CD4-positive, alpha-beta T cell treated with Interleukin-2 at 100 ng/mL for 4 hours (primary cell): ENCODE measurements at places on chromosomes 1 and 21.

GRCh38 chr1:192809307-192810252 is 741 bp downstream of the RGS2 start:
- DNase-seq = peak; percentile 59

DNA sequence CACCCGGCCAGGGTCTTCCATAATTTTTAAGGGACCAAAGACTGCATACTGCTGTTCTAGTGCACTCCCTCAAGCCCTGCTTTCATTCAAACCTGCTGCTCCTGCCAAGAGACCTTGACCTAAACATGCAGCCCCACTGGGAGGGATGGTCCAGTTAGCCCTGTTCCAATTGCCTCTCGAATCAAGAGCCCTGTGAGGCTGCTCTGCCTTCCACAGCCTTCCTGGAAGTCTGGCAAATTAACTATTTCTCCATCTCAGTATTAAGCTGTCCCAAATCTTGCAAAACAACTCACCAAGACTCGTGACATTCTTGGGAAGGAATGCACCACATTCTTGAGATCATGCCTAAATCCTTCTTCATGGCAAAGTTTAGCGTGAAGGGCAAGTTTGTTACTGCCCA is 231.3 kb downstream of the C1orf94 start:
- DNase-seq = no peak

DNA sequence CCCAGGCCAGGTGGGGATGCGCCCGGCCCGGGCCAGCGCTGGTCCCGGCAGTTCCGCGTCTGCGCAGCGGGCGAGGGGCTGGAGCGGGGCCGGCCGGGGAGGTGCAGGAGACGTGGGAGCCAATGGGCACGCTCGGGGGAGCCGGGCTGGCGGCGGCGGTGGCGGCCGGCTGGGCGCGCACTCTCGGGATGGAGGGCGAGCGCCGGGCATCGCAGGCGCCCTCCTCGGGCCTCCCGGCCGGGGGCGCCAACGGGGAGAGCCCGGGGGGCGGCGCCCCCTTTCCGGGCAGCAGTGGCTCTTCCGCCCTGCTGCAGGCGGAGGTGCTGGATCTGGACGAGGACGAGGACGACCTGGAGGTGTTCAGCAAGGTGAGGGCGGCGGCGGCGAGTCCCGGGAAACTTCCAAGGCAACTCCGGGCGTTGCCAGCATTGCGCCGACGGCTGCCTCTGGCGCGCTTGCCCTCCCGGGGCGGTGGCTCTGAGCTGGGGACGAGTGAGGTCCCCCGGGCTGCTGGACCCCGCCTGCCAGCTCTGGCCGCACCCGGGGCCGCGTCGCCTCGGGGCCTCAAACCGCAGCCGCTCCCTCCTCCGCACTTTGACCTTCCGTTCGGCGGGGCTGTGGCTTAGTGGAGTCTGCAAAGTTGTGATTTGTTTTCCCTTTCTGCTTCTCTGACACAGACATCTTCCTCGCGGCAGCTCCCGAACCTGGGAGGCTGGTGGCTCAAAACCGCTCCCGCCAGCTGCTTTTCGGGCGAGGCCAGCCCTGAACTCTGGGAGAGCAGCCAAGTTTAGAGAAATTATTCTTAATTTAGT is at the start of gene SNX7:
Gene SNX7 (plus strand): TSS at position 178 of the 812 bp plus-strand sequence. CDS start 11 bp downstream, at position 189.
- DNase-seq = no peak

GRCh38 chr1:51115714-51116404 is 13.8 kb downstream of the C1orf185 start:
- no peak for DNase-seq

GRCh38 chr21:29586696-29587095 is 288.0 kb downstream of the BACH1 start:
- DNase-seq = no peak

- no peak for DNase-seq
These were observed 171.7 kb downstream of the KCNJ6 start for GRCh38 chr21:37744551-37744950.

GRCh38 chr1:26357121-26357602 is 3.2 kb upstream of the CRYBG2 start:
- DNase-seq = no peak

- no peak for DNase-seq
These were observed 246.4 kb upstream of the NR5A2 start for GRCh38 chr1:199780948-199781670.

GRCh38 chr21:32921632-32922230 is 104.0 kb upstream of the OLIG2 start:
- DNase-seq = peak; percentile 32

GRCh38 chr1:33280091-33280661 is 23.9 kb downstream of the ZNF362 start:
- no peak for DNase-seq

DNA sequence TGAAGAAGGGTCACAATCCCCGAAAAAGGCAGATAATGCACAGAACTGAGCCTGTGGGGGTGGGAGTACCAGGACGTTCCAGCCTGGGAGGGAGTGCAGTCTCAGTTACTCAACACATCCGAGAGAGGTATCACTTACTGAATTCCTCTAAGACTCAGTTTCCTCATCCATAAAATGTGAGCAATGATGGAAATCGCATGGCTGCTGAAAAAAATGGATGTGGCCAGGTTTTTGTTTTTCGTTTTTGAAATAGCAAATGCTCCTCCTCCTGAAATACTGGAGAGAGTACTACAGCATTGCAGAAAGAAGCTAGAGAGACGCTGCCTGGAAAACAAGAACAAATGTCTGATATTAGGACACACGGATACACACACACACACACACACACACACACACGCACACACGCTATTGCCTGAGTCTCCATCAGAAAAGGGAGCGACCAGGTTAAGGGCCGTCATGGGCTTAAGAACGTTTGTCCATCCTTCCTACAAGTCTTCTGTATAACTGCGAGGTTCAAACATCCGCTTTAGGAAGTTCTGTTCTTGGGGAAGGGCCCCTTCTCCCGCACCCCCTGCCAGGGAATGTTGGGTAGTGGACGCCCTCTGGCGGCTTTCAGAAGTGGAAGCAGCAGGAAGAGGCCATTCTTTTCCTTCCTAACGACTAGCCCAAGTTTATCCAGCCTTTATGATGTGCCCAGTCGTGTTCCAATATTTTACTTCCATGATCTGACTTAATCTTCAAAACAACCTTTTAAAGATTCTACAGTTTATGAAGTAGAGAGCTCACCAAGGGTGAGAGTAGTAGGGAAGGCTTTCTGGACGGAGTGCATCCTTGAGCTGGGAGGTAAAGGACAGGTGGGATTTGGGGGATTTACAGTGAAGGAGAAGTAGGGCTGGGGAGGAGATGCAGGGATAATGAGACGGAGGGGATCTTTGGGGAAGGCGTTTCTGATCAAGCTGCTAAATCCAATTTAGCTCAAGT is 699 bp upstream of the NES start:
- DNase-seq = peak; percentile 36

DNA sequence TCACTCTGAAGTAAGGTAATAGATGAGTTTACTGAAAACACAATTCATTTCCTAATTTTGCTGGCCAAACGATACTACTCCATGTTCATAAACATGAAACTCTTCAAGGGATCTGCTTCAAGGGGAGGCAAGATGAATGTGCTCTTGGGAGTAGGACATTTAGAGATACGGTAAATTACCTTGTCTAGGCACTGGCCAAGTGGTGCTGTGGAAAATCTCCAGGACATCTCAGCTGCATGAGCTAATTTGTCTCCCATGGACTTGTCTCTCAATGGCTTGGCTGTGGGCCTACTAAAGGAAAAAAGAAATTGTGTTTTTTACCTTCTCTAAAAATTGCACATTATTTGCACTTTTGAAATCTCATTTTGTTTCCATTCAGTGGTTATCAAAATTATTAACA is 780.6 kb downstream of the LTN1 start:
- DNase-seq = no peak

GRCh38 chr1:40650075-40650474 is 15.4 kb downstream of the RIMS3 start:
- no peak for DNase-seq

DNA sequence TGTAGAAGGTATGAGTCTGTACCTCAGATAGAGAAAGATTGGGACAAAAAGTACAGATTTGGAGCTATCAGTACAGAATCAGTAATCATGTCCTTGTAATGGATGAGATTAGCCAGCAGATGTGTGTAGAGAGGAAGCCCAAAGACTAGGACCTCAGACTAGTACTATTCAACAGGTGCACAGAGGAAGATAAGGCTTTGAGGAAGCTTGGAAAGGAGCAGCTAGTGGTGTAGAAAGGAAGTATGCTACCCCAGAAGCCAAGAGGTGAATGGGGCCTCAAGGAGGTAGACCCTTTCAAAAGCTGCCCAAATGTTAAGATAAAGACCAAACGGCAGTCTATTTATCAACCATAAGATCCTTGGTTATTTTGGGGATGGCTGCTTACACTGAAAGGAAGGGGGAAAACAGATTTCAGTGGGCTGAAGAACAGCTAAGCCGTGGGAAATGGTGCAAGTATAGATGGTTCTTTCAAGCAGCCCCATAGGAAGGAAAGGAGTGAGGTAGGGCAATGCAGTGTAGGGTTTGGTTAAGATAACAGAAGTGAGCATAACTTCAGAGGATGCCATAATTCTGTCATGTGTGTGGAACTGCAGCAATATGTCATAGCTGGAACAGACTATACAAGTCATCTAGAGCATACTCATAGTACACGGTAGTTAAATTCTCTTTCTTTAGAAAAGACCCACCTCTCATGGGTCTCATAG is 221.7 kb downstream of the HHIPL2 start:
- DNase-seq = no peak

DNA sequence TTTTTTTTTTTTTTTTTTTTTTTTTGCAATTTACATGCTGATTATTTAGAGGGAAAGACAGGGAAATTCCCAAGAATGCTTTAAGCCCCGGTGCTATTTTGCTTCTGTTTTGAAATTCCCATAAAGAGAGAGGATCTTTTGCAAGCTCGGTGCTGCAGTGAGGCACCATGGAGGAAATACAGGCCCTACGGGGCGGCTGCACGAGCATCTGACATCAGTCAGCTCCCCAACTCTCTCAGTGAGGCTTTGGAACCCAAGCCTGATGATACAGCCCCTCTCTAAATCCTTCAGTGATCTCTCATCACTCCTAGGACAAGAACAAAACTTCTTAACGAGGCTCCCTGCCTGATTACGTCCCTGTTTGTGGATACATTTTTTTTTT is 791 bp upstream of the CHI3L1 start:
- DNase-seq = no peak

- no peak for DNase-seq
These were observed 78.2 kb upstream of the FGGY start for GRCh38 chr1:59218521-59219236.

DNA sequence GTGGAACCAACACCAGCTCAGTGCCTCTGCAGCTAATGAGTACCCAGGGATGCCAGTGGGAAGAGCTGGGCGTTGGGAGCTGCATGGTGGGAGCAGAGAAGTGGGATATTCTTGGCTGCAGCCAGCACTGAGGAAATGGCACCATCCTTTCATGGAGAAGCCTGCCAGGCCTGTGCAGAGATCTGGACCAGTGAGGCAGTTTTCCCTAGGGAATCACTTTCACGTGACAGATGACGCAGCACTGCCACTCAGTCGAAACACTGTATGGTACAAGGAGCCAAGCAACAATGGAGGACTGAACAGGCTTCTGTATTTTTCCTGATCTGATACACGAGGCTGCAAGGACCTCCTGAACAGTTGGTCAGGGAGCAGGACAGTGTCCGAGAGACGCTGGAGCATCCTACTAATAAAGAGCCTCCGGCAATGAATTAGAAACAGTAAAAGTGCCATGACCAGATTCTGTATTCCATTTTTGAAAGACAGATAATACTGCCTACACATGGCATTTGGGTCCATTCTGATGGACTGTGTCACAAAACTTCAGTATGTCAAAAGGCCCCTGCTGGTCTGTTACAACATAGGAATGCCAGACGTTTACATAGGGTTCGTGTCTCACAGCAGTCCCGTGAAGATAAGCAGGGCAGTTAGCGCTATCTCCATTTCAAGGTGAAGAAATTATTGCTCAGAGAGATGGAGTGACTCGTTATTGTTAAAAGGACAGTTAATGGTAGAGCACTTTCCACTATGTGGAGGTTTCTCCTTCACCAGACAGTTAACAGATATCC is 44.0 kb upstream of the LMO4 start:
- DNase-seq = no peak

- no peak for DNase-seq
These were observed 233.2 kb upstream of the FMN2 start for GRCh38 chr1:239858529-239858928.

DNA sequence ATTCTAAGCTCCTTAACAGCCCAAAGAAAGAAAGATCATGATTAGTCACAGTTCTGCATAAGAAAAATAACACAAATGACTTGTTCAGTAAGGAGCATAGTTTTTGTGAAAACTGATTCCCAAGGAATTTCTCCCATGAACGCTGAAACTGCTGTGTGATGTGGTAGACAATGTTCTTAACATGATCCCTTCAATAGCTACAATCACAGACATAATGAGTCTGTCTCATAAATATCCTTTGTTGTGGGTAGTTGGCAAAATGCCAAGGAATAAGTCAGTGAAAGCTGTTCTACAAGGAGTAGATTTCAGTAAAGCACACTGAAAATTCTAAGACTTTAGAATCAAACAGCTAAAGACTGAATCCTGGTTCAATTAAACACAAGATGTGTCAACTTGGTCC is 404.8 kb downstream of the HLX start:
- DNase-seq = no peak

- DNase-seq = no peak
These were observed 49.8 kb downstream of the GIPC2 start for GRCh38 chr1:78095593-78095992.

GRCh38 chr1:37400466-37401225 is 73.7 kb upstream of the ZC3H12A start:
- DNase-seq = no peak

GRCh38 chr1:112544011-112544688 is 35.4 kb downstream of the WNT2B start:
- no peak for DNase-seq

GRCh38 chr1:189513091-189513490 is 964.6 kb downstream of the BRINP3 start:
- DNase-seq = no peak

GRCh38 chr1:74818661-74819456 is 85.9 kb downstream of the TYW3 start:
- DNase-seq = no peak
